H54 (cell line): ENCODE measurements at places on chromosomes 4 and X.

DNA sequence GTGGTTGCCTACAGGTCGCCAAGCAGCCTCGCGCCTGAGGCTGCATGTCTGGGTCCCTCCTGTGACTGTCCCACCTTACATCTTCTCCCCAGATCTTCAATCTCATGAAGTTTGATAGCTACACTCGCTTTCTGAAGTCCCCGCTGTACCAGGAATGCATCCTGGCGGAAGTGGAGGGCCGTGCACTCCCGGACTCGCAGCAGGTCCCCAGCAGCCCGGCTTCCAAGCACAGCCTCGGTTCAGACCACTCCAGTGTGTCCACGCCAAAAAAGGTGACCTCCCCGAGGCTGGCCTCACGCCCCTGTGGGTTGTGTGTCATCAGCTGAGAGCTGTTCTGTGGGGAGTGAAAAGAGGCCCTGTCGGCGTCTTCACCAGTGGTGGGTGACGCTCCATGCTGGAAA lies 24.9 kb upstream of the HGFAC start:
- no peak for DNase-seq

DNA sequence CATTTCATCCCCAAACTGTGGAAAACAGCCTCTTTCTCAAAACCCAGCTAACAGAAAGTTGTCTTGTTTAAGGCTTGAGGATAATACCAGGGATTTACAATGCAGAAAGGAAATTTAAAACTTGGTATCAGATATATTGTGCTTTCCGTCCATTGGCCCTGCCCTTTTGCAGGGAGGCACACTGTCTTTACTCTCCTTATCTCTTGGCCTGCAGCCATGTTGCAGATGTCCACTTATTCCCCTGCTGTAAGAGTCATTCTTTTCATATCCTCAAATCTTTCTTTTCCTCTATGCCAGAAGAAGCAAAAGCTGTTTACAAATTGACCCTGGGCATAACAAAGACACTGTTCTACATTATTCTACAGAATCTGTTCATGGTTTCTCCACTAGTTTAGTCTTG lies 75.6 kb upstream of the DYNLT3 start:
- DNase-seq, result no peak

- no peak for DNase-seq
Measured at GRCh38 chrX:107619885-107620322, 8.4 kb upstream of the PRPS1 start.

GRCh38 chr4:155807021-155807420 lies 48.2 kb downstream of the GUCY1B1 start:
- DNase-seq, result no peak

- no peak for DNase-seq
Measured at GRCh38 chrX:68429216-68429615, 4.1 kb downstream of the OPHN1 start.

DNA sequence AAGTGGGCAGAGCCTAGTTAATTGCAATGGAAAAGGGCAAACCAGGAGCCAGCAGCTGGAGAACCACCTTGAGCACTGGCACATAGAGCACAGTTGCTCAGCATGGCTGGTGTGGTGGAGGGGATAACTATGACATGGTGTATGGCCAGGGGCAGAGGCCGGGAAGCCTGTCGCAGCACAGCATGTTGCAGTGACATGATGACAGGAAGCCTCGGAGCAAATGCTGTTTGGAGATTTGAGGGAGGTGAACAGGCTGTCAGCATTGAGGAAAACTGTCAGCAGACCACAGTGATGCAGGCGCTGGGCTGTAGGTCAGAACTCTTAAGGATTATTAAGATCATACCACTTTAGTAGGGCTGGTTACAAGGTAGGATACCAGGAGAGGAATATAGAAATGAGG lies 228.7 kb downstream of the CBR4 start:
- no peak for DNase-seq

DNA sequence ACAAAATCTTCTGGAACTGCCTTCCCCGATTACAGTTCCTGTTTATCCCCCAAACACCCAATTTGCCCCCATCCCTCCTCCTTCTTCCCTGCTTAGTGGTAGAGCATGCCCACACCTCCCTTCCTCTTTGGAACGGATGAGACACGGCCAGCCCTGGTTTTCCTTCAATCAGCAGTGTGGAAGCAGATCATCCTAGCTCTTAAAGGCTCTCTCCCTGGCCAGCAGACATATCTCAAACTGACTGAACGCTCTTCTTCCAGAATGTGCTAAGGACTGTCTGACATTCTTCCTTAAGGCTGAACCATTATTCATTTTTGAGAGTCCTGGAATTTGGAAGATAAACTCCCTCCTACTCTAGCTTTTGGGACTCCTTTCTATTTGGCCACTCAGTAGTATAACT lies 161.1 kb downstream of the TRIML1 start:
- DNase-seq, result no peak

DNA sequence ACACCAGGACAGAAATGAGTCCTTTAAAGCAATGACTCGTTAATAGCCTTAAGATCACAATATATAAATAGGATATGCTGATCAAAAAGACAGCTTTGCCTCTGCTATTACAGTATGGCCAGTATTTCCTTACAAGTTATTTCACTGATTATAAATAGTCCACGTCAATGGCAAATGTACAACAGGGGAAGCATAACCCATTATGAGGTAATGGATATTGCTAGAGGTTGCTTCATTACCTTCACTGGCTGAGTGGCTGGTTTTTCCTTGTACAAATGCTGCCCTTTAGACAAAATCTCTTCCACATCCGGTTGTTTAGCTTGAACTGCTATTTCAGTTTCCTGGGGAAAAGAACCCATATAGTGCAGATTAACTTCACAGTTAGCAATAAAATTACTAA lies 764.6 kb upstream of the FTHL17 start:
- DNase-seq, result no peak

DNA sequence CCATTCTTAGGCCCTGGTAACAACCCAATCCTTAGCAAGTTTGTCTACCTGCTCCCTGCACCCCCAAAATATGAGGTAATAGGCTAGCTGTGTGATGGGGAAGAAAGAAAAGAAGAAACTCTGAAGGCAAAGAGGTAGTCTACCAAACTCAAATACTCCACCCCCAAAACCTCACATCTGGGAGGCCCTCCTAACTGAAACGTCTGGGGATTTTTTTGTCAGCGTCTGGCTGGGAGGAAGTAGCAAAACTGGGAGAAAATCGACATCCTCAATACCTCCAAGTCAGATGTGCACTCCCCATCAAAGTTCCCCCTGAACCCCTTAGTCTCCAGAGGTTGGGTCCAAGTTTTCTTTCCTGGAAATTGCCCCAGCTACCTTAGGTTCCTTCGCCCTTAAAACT lies 1.0 kb downstream of the LAMP2 start:
- DNase-seq, result no peak

- DNase-seq, result no peak
Measured at GRCh38 chr4:38241541-38241940, 281.3 kb downstream of the PTTG2 start.

DNA sequence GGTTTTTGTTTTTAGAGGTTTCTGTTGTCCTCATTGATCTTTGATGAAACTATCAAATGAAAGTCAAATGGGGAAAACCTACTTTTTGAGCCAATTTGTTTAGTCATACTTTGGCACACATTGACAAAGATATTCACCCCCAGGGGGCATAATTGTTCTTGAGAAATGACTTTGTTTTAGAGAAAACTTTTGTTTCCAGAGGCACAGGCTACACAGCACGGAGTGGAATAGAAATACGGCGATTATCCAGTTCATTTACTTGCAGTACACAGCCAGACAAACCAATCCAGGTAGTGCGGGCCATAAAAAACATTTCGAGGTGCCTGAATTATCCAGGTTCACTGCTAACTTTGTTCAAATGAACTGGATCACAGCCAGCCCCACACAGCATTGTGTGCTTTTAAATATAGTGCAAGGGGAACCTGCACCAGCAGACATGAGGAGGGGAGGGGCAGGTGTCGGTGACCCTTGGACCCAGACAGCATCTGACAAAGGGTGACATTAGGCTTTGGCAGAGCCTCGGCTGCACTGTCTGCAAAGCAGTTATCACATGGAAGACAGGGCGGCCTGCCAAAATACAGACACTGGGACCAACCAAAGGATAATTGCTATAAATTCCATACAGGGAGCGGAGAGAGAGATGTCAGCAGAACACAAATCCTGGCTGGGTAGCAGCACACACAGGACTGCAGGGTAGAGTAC lies 179.6 kb upstream of the NOCT start:
- no peak for DNase-seq

DNA sequence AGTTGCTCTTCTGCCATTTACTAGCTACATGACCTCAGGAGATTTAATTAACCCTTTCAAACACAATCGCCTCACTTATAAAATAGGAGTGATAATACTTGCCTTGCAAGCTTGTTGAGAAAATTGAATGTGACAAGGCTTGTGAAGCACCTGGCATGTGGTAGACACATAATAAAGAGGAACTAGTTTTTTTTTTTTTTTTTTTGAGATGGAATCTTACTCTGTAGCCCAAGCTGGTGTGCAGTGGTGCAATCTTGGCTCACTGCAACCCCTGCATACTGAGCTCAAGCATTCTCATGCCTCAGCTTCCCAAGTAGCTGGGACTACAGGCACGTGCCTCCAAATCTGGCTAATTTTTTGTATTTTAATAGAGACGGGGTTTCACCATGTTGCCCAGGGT lies 73.7 kb upstream of the STIM2 start:
- DNase-seq, result no peak

DNA sequence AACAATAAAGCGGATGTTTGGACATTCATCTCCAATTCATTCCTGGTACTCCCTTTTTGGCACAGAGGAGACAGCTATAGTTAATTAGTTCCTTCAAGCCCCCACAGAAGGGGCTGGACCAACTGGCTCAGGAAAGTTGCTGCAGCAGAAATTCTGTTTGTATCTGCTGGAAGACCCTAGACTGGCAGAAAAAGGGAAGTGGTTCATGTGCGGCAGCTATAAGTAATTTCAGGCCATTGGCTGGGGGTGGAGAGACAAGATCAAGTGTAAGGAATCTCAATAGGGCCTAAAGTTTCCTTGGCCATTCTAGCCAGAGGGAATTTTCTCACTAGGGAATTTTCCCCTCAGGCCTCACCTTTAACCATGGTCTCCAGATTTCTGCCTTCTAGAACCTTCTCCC lies 89.9 kb upstream of the DHX15 start:
- DNase-seq, result no peak

DNA sequence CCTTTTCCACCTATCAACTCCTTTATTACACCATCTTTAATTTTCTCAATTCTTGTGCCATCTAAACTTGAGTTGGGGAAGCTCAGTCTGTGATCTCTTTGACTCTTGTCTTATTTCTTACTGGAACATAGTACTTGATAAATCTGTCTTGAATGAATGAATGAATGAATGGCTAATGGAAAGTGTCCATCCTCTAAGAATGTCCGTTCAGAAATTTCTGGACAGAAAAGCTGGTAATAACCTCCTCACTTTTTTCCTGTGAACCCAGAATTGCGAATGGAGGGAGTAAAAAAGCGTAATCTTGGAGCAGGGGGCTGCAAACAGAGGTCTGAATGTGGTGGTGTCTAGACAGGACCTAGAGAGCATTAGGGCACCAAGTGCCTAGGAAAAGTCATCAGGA lies 9.4 kb upstream of the CLTRN start:
- DNase-seq, result no peak
